ENCODE measurements at places on chromosomes 7 and 10. TPM values are rescaled to one million over a fixed set of nuclear protein-coding genes. Genes with fewer than 3 reads are reported as not detected.

Gene GNB2
- total RNA-seq = 198 TPM

- DNase-seq = no peak
Measured at GRCh38 chr7:121102619-121103018, 114.1 kb downstream of the CPED1 start.

DNA sequence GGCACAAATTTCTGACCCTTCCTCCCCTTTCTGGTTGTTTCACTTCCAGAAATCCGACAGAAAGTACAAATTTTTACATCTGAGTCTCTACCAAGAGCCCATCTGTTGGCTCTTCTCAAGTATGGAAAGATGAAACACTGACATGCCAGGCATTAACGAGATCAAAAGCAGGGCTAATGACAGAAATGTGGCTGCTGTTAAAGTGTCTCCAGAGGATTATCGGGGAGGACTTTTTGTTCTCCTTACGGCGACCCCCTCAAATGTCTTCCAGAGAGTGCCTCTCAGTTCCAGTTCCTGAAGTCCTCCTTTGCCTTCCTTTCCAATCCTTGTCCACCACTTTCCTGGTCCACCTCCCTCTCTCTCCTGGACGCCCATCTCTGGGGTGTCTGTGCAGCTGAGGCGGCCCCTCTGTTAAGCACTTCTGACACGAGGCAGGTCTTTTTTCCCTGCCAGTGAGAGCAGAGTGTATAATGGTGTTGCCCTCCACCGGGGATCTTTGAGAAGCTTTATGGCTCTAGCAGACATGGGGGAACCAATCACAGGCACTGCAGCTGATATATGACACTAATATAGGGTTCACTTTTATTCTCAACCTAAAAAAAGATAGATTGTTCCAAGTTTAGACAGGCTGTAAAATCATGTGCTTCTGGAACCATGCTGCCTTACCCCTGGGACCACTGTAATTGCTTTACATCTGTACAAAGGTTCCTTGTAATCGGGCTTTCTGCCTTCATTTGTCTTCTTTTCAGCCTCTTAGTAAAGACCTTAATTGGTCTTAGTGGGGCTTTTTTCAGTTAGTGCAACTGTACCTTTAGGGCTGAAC, 757.1 kb downstream of the AUTS2 start:
- DNase-seq = no peak

- DNase-seq = no peak
Measured at GRCh38 chr10:131077031-131077430, 234.5 kb downstream of the TCERG1L start.

Gene IKZF1
- total RNA-seq = 504 TPM

- no peak for DNase-seq
Measured at GRCh38 chr10:77163670-77164348, 473.8 kb downstream of the KCNMA1 start.

GRCh38 chr7:2107386-2108070, 125.2 kb downstream of the MAD1L1 start:
- DNase-seq = no peak

GRCh38 chr7:122067077-122067476, 77.0 kb downstream of the AASS start:
- no peak for DNase-seq

Measured in activated T-cell treated with anti-CD3 and anti-CD28 coated beads, Interleukin-2, amount 50 U/mL, for 72 hours (primary cell).